Activated CD8-positive, alpha-beta memory T cell treated with anti-CD3 and anti-CD28 coated beads, Interleukin-2, amount 50 U/mL, for 48 hours (primary cell): ENCODE measurements at places on chromosomes 16 and 17.

DNA sequence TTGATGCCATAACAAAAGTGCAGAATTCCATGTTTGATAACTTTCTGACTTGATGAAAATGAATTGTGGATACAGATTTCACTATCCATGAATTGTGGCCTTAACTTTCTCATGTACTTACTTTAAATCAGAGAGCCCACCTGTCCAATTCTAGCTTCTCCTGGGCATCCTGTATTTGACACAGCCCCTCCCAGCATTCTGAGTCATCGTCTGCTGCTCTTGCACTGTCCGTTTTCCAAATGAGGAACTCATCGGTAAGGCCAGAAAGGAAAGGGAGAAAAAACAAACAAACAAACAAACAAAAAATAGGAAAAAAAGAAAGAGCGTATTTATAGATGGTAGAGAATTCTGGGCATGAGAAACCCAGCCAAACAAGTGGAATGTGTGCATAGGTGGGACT is 361.6 kb downstream of the WWOX start:
- DNase-seq: no peak

DNA sequence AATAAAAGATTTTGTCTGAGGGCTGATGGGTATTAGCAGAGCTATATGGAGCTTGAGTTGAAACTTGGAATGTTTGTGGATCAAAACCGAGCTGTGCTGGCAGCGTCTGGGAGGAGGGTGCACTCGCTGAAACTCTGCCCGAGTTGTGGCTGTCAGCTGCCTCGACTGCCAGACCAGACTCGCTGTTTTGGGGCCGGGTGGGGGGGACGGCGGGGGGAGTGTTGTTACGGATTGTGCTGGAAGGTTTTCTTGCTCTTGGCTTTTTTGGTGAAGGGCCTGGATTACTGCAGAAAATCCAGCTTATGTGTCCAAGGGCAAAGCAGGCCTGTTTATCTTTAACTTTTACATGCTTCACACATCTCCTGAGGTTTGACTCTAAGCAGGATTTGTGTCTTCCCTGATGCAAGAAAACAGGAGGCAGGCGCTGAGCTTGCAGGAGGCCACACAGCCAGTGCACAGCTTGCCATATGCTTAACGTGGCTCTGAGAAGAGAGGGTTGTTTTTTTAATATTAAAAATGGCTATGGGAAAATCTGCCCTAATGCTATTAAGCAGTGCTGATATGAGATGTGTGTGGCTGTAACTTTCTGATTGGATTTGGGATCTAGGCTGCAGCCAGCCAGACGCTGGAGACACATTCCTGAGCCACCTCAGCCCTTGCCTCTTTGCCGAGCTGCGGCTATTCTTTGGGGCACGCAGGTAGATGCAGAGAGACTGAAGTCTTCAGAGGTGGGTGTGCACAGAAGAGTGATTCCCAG is 20.5 kb upstream of the RPTOR start:
- no peak for DNase-seq

GRCh38 chr17:50642722-50643656 is 8.3 kb downstream of the ABCC3 start:
- no peak for DNase-seq

- DNase-seq: peak; percentile 83
These were observed 6.9 kb upstream of the ACTG1 start for GRCh38 chr17:81519284-81520020.

DNA sequence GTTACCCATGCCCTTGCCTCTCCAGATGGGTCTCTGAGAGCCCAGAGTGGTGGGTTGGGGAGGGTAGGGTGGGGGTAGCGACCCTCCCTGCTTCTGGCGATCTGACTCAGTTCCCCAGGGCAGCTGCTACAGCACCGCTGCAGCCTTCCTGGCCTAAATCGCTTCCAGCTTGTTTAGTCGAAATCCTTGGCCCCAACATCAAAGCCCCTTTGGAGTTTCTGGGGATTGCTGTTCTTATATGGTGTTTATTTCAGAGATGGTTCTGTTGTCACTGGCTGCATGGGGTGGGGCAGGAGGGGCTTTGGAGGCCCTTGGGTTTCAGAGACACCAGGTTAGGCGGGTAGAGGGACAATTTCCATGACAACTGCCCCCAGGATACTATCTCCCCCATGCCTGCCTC is 35.9 kb downstream of the FZD2 start:
- no peak for DNase-seq
